ENCODE measurements at places on chromosomes 12 and 14.

DNA sequence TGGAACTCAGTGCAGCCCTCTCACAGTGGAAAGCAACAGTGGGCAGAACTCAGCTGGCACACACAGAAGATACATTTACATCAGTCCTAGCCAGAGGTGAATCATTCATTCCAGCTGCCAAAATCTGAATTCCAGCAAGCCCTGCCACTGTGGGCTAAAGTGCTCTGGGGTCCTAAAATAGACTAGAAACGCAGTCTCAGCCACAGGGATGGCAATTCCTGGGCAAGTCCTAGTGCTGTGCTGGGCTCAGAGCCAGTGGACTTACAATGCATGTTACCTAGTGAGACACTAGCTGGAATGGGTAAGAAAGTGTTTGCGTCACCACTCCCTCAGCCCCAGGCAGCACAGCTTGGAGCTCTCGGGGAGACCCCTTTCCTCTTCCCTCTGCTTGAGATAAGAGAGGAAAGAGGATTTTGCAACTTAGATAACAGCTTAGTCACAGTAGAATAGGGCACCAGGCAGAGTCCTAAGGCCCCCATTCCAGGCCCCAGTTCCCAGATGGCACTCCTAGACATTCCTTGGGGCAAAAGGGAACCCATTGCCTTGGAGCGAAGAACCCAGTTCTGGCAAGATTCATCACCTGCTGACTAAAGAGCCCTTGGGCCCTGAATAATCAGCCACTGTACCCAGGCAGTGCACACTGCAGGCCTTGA lies 592.9 kb downstream of the FSCB start:
- DNase-seq = no peak

DNA sequence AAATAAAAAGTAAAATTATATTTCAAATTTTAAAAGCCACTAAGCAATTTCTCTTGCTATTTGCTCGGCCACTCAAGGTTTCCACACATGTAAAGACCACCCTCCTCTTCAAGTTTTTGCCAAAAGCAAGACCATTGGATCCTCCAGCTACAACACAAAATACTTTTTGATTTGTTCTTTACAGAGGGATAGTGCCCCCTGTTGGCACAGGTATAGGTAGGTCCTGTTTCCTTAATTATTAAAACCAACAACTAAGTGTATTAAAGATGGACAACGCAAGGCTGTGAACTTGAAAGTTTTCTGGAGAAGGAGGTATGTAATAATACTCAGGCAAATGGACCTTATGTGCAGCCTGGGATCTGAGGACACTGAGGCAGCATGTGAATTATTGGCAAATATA lies 23.8 kb downstream of the ATP6V1D start:
- DNase-seq = no peak

- no peak for DNase-seq
These were observed 230.9 kb downstream of the BTG1 start for GRCh38 chr12:91914701-91915100.

DNA sequence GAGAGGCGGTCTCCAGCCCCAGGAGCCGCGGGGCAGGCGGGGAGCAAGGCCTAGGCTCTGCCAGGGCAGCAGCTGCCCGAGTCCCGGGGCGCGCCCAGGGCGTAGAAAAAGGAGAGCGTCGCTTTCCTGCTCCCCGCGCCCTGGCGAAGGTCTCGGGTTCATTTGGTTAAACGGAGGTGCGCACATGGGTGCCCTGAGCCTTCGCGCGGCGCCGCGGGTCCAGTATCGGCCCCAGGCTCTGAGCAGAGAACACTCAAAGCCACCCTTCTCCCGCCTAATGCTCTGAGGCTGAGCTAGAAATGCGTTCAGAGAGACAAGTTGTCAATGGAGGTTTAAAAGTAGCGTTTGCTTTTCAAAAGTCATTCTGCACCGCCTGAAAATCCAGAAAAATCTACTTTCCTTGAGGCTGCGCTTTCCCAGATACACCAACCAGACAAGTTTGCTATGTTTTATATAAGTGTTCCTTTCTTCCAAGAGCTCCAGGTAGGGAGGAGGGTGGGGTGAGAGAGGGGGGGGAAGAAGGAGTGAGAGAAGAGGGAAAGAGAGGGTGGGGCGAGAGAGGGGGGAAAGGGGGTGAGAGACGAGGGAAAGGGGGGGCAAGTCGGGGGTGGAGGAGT lies 1.5 kb downstream of the TMEM132C start:
- no peak for DNase-seq

GRCh38 chr12:72282721-72283120 lies 10.6 kb downstream of the TRHDE start:
- no peak for DNase-seq

DNA sequence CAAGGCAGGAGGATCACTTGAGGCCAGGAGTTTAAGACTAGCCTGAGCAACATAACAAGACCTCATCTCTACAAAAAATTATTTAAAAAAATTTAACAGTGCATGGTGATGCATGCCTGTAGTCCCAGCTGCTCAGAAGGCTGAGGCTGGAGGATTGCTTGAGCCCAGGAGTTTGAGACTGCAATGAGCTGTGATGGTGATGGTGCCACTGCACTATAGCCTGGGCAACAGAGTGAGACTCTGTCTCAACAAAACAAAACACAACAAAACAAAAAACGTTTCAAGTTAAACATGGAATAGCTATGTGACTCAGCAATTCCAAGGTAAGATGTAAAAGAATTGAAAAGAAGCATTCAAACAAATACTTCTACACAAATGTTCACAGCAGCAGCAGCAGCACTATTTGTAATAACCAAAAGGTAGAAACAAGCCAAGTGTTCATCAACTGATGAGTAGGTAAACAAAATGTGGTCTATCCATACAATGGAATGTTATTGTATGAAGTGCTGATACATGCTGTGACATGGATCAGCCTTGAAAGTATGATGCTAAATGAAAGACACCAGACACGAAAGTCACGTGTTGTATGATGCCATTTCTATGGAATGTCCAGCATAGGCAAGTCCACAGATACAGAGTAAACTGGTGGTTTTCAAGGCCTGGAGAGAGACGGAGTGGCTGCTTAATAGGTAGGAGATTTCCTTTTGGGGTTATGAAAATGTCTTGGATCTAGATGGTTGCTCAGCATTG lies 31.4 kb downstream of the CFAP251 start:
- DNase-seq = no peak

- no peak for DNase-seq
These were observed 82.3 kb downstream of the SLC38A4 start for GRCh38 chr12:46743456-46743855.

DNA sequence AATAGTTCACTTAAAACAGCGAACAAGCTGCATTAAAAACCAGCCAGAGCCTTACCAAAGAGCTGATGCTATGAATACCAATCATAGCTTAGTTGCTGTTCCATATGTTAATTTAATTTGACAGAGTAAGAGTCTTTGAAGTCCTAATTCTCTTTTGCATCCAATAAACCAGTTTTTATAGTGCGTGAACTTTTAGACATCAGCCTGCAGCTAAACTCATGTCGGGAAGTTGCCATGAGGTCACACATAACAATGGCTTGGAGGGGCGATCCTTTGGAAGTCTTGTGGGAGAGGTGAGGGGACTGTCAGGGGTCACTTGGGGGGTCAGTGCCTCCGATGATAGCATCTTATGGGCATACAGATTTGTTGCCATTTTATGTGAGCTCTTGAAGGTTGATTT lies 81.7 kb downstream of the HMGA2 start:
- DNase-seq = no peak

DNA sequence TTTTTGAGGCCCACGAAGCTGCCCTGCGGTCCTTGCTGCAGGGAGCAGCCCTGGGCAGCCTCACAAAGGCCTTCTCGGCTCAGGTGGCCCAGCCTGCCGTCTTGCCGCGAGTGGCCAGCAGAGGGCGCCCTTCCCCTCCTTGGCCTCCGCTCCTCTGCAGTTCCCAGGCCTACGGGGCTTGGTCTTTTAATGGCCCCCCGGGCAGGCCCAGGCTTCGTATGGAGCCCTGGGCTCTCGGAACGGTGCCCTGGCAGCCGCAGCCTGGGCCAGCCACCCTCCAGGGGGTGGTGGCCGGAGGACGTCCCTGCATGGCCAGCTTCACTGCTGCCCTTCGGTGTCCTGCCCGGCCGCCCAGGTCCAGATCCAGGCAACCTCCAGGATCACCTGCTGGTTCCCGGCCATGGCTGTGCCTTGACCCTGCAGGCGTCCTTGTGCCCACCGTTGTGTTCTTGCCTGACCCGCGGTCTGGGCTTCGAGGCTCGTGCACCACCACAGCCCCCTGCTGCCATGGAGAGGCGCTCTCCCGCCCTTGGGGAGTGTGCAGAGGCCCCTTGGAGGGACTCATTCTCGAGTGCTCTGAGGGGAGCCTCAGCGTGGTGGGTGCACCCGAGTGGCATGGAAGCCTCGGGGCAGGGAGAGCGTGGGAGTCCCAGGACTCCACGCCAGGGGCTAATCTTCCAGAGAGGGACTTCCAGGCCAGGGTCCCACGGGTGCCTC lies 9.4 kb downstream of the ASPG start:
- DNase-seq = no peak

- DNase-seq = no peak
These were observed 4.0 kb downstream of the EGLN3 start for GRCh38 chr14:33946679-33947476.

DNA sequence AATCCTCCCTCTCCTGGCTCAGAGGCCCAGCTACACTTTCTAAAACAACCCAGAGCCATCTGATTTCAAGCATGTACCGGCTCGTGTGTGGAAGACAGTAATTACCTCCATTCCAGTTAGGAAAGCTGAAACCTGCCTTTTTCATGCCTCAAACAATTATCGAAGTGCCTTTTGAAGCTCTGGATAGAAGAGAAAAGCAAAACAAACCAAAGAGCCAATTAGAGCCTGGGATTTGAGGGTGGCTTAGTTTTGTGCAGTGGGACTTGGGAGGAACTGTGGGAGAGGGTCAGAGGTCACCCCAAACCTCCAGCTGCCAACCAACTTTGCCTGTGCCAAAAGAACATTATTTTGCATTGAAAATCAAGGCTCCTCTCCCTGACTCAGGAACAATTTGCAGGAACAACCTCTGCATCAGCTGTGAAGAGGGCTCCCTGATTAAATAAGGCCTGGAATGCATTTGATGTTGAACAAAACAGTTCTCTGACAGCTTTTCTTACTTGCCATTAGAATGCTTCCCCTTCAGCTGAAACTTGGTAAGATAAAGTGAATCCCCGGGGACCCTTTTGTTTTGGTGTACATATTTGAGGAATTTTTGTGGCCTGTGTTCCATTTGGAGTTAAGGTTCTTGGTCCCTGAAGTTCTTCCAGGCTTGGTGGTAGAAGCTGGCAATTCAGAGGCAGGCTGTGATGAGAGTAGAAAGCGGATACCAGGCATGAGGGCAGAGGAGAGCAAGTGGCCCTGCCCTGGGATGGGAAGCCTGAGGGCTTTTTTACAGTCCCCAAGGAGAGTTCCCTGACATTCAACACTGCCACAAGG lies 270.1 kb downstream of the ZFP36L1 start:
- DNase-seq = no peak

DNA sequence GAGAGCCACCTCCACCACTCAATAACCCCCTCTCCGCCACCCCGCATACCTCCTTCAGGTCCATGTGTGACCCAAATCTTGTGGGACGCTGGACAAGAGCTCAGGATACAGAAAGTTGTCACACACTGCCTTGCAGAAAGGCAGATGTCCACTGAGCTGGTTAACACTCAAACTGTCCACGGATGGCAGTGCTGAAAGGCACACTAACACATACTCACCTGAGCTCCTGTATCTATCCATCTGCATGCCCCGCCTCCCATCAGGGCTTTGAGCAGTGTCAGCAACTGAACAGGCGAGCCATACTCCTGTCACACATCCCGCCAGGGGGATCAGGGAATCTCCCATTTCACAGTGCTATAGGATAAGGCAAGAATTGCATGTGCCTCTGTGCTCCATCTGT lies 642.0 kb downstream of the GALC start:
- no peak for DNase-seq

DNA sequence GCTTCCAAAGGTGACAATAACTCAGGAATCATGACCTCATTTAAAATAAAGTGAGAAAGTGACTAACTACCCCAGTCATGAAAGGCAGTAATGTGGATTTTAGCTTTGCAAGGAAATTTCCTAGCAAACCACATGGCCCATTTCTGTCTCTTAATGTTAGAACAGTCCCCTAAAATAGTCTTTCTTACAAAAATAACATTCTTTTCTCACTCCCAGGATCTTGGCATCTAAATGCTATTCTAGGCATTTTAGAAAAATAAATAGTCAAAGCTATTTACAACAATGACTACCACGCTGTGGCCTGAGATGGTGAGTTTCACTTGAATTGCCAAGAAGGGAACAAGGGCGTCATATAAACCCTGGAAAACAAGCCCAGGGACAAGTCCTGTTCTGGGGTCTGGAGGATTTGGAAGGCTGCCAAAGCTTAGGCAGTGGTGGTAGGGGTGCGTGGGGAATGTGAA lies 101.2 kb upstream of the CCDC175 start:
- no peak for DNase-seq

- no peak for DNase-seq
These were observed 50.1 kb downstream of the ACTN1 start for GRCh38 chr14:68928770-68929550.

DNA sequence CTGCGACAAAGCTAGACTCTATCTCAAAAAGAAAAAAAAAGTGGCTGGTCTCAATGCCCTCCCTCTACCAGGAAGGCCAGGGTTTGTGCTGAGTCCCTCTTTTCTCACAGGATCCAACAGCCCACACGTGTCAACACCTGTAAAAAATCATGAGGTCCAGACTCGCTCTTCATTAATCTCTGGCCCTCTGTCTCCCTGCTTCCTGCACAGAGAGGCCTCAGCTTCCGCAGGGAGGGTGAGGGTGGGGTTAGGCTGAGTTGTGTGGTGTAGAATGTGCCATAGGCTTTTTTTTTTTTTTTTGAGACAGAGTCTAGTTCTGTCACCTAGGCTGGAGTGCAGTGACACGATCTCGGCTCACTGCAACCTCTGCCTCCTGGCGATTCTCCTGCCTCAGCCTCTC lies 6.1 kb downstream of the CFAP73 start:
- no peak for DNase-seq

DNA sequence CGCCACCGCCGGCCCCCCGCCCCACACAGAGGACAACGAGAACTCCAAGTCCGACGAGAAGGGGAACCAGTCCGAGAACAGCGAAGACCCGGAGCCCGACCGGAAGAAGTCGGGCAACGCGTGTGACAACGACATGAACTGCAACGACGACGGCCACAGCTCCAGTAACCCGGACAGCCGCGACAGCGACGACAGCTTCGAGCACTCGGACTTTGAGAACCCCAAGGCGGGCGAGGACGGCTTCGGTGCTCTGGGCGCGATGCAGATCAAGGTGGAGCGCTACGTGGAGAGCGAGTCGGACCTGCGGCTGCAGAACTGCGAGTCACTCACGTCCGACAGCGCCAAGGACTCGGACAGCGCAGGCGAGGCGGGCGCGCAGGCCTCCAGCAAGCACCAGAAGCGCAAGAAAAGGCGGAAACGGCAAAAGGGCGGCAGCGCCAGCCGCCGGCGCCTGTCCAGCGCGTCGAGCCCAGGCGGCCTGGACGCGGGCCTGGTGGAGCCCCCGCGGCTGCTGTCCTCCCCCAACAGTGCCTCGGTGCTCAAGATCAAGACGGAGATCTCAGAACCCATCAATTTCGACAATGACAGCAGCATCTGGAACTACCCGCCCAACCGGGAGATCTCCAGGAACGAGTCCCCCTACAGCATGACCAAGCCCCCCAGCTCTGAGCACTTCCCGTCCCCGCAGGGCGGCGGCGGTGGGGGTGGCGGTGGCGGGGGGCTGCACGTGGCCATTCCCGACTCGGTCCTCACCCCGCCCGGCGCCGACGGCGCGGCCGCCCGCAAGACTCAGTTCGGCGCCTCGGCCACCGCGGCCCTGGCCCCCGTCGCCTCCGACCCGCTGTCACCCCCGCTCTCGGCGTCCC lies 150.9 kb downstream of the EGLN3 start:
- no peak for DNase-seq
